Omental fat pad (tissue), 4 donors: ENCODE measurements at places on chromosomes 12 and 14.

GRCh38 chr12:30626847-30627246 lies 68.8 kb downstream of the IPO8 start:
- DNase-seq: no peak

- DNase-seq: no peak
Observed at GRCh38 chr12:7090222-7090998, 1.8 kb downstream of the C1R start.

- no peak for DNase-seq
Observed at GRCh38 chr12:50185970-50186663, 18.9 kb upstream of the CERS5 start.

DNA sequence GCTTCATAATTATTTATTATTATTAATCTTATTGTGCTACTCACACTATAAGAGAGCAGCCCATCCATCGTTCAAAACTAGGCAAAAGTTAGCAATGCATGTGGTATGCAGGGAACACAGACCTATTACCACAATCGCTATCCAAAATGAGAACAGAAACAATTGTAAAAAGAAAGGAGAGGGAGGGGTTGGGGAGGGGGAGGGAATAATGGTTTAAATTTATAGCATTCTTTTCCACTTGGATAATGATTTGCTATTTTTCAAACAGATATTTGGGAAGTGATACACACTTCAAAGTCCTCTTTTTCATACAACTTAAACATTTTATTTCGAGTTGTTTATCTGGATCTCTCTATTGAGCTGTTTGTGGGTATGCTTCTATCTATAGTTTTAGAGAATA lies 248.6 kb upstream of the SOX5 start:
- DNase-seq: no peak

DNA sequence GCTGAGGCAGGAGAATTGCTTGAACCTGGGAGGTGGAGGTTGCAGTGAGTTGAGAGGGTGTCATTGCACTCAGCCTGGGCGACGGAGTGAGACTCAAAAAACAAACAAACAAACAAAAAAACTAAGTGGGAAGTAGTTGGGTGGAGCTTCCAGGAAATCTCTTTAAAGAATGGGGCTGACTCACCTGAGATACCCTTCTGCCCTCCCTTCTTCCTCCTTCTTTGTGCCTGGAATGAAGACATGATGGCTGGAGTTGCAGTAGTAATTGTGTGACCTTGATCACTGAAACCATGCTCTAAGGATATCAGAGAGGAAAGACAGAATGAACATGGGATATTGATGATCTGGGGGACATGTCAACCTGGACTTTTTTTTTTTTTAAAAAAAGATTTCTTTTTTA lies 87.6 kb upstream of the MED13L start:
- no peak for DNase-seq

- no peak for DNase-seq
Observed at GRCh38 chr14:73290279-73290678, 53.0 kb downstream of the PAPLN start.

GRCh38 chr14:79318371-79318770 lies 892.9 kb downstream of the DIO2 start:
- no peak for DNase-seq

- no peak for DNase-seq
Observed at GRCh38 chr12:41531147-41531829, 343.2 kb downstream of the PDZRN4 start.

- DNase-seq: no peak
Observed at GRCh38 chr14:105207460-105207901, 26.4 kb upstream of the NUDT14 start.

DNA sequence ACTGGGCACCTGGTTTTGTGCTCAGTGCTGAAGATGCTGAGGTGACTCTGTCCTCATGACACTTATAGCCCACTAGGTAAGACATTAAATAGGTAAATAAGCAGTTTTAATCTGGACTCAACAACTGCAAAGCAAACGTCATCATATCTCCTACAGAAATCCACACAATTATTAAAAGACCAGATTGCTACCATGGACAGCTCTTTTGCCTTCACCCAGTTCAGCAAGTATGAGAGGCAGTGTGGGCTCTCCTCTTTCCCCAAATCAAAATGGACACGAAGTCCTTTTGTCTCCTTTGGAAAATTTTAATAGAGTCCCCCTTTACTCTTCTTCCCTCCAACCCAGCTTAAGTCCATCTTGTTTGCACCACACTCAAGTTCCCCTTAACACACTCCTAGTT lies 171.1 kb downstream of the RPAP3 start:
- no peak for DNase-seq

GRCh38 chr12:48058771-48059170 lies 47.1 kb downstream of the SENP1 start:
- no peak for DNase-seq

- DNase-seq: no peak
Observed at GRCh38 chr12:2957816-2958431, 1.3 kb upstream of the TEAD4 start.

- DNase-seq: no peak
Observed at GRCh38 chr12:118033902-118034301, 17.4 kb downstream of the RFC5 start.

- no peak for DNase-seq
Observed at GRCh38 chr12:54689984-54690383, 41.8 kb upstream of the DCD start.

- no peak for DNase-seq
Observed at GRCh38 chr14:96105926-96106441, 66.8 kb downstream of the C14orf132 start.

- DNase-seq: peak; percentile 67
Observed at GRCh38 chr12:6688543-6688998, 604 bp downstream of the ZNF384 start.

DNA sequence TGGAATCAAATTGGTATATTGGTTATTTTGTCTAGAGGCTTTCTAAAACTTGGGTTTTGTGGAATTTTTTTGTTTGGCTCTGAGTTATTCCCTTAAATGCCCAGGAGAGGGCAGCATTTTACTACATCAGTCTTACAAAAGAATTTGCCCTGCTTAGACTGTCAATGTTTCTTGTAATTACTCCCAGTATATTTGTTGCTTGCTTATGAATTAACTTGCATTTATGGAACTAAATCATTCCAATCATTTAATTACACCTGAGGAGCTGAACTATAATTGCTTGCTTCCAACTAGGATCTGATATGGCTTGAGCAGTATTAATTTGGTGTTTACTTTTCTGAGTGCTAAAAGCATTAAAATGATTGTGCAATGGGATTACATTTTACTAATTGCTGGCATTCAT lies 48.7 kb downstream of the MIPOL1 start:
- DNase-seq: no peak

GRCh38 chr14:76806446-76806845 lies 6.2 kb downstream of the ANGEL1 start:
- no peak for DNase-seq

DNA sequence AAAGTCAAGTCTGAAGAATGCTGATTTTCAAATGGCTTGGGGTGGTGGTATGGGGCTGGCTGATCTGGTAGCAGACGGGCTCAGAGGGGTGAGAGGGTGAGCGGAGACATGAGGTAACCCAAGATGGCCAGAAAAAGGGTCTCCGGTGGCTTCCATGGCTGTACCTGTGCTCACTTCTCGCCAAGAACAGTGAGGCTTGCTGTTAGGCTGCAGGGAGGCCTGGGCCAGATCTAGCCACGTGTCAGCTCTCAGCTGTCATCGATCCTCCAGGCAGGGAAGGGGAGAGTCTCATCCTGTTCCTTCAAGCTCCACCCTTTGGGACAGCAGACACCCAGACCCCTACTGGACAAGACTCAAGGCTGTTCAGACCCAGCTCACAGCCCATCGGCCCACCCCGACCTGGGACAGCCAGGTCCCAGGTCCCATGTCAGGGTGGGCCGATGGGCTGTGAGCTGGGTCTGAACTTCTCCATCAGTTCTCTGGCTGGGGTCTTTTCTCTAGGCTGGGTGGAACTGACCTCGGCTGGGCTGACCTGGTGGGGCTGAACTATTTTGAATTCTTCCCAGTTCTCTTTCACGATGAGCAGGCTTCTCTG lies 9.0 kb downstream of the LRTM2 start:
- DNase-seq: no peak

- DNase-seq: no peak
Observed at GRCh38 chr14:61891170-61891569, 128.9 kb downstream of the SNAPC1 start.

- DNase-seq: no peak
Observed at GRCh38 chr12:108332791-108333382, 6.2 kb downstream of the CMKLR1 start.

DNA sequence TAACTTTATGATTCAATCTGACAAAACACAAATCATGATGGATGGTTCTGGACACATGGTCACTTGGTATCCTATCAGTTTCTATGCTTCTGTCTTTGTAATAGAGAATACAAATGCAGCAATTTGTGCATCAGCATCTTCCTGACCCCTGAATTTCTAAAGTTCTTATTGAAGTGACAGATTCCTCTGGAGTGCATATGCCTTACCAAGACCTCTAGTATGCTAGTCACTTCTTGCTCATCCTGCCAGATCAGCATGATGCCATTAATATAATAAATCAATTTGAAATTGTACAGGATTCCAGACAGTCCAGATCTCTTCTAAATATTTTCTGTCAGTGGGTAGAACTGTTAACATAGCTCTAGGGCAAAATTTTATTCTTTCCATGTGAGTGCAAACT lies 40.6 kb upstream of the GLIPR1 start:
- DNase-seq: no peak

DNA sequence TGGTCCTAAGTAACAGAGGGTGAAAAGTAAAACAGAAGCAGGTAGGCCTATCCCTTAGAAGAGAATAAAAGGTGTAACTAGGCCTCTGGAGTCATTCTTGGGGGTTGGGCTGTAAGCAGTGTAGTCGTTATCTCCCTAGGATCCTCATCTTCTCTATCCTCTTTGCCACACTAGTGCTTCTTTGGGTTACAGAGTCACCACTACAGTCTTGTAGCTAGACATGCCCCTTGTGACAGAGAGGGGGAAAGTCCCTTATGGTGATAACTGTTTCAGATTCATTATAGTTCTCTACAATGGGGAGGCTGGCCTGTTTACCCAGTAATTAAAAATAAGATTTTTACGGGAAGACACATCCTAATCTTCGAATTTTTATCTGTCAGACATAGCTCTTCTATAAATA lies 16.4 kb upstream of the SRP54 start:
- DNase-seq: no peak

DNA sequence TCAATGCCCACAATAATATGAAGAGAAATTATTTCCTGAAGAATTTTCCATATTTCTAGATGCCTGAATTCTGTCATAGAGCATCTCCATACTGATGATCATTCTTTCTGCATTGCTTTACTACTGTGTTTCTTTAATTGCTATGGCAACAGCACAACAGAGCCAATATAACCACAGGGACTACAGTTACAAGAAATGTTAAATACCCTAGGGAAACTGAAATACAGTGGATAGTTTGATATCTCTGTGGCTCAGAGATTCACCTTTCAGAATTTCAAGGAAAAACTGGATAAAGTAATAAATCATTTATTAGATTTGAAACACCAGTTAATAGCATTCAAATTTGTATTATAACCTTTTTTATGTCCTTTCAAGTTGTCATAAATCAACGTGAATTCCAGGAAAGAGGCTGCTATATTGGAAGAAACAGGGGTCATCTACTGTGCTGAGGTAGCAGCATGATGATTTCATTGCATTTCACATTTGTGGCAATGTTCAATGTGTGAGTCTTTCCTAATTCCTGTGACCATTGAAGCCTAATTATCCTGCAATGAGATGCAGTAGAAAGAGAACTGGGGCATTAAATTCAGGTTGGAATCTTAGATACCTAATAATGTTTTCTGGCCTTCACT lies 267.1 kb downstream of the LRFN5 start:
- no peak for DNase-seq

DNA sequence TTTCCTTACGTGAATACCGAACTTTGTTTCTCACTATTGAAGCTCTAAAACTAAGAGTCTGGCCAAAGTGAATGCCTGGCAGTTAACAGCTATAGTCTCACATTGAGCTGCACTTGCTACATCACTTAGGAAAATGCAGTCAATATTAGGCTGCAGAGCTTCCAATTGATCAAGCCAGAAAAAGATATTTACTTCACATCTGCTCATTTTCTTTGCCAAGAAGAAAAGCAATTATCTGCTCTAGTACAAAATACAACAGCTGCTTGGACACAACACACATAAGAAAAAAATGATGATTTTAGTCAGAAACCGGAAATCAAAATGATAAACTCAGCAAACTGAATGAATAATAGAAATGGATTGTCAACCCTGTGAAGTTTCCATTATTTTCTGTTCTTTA lies 45.4 kb downstream of the TMTC1 start:
- DNase-seq: no peak

GRCh38 chr12:67750513-67751183 lies 102.1 kb downstream of the DYRK2 start:
- DNase-seq: no peak

DNA sequence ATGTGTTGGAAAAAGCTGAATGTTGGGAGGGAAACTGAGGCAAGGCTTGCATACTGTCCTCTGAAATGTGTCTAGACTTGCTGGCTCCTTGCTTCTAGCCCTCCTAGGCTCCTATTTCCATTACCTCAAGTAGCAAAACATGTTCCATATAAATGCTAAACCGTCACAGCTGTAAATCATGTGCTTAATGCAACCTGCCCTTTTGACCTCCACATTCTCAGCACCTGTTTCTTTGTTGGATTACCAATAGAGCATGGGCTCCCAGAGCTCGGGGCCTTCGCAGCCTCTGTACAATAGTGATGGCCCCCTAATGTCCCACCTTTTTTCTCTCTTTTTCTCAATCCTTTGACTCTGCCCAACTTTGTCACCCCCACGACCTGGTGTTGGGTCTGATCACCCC lies 23.3 kb downstream of the RERGL start:
- DNase-seq: no peak

DNA sequence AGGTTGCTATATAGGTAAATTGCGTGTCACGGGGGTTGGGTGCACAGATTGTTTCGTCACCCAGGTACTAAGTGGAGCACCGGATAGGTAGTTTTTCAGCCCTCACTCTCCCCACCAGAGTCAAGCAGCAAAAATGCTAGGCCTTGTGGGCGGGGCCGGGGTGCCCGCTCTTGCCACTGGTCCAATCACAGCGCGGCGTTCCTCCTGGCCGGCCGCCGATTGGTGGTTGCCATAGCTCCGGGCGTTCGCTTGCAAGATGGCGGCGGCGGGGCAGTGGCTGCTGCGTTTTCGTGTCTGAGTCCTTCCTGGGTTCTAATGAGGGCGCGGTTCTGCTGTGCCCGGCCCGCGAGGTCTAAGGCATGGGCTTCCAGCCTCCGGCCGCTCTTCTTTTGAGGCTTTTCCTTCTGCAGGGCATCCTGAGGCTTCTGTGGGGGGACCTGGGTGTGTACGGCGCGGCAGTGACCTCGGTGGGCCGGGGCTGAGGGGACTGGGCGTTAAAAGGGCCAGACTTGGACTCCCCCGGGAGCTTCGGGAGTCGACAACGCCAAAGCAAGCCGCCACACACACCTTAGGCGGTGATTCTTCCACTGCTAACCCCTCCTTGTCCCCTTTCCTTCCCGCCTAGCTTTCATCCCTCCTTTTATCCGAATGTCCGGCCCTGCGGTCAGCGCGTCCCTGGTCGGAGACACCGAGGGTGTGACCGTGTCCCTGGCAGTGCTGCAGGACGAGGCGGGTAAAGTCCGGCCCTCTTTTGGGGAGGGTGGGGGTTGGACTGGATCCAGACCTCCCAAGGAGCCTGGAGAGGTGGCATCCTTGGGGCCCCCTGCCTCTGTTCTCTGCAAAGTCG lies at the start of gene TCTN2:
TCTN2 (plus strand) TSS at position 232 of the 847 bp plus-strand sequence; CDS start at position 360, 128 bp downstream.
- DNase-seq: peak; percentile 92

GRCh38 chr12:40921563-40922163 lies 229.4 kb downstream of the CNTN1 start:
- no peak for DNase-seq

- no peak for DNase-seq
Observed at GRCh38 chr14:99604766-99605298, 825 bp upstream of the CCDC85C start.

- DNase-seq: no peak
Observed at GRCh38 chr12:12474471-12474928, 88.2 kb downstream of the DUSP16 start.
